Activated T-helper 2 cell treated with anti-CD3 and anti-CD28 coated beads, Interferon-gamma antibody, Interleukin-2, Interleukin-4, amounts not matched to agents 10 μg/mL and 5 μg/mL and 100 μg/mL, durations not matched to agents 14 hours and 24 hours and 36 hours (primary cell): ENCODE measurements at places on chromosomes 4 and X. TPM values are rescaled to one million over a fixed set of nuclear protein-coding genes. Genes with fewer than 3 reads are reported as not detected.
A peak's percentile ranks its signal among the peaks of the same experiment; 100 is the strongest.

DNA sequence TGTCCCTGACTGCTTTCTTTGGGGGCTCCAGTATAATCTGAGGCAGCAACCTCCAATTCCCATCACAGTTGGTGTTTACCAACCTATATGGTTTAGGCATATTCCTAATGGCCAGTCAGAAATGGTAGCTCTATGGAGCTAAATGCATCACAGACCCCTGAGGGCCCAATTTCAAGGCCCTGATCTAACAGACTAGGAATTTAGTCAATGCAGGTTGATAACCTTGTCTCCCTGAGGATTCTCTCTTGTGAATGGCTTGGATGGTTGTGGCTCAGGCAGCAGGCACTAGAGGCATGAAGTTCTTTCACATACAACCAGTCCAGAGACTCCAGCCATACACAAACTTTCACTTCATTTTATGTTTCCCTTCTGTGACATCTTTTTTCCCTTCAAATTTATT, 59.4 kb downstream of the TMPRSS11F start:
- peaks cover 3% of the 10 kb centered on the region for H3K27me3 ChIP-seq
- H3K27ac ChIP-seq = no peak overlapping the region
- H3K4me1 ChIP-seq = no peaks in the 10 kb centered on the region
- DNase-seq = no peak
- no peak overlapping the region for H3K4me3 ChIP-seq

DNA sequence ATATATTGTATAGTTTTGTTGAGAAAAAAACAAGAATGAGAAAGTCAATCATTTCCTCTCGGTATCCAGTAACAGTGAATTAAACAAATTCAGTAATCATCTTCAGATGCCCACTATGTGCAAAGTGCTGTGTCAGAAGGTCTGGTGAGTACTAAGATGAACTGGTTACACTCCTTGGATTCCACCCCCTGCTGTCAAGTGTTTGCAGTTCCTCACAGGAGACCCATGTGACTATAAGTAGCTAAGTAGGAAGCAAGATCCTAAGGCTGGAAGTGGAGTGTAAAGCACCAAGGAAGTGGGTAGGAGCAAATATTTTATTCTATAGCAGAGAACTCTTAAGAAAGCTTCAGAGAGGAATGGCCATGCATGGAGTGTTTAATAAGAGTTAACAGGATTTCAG, 73.6 kb downstream of the SNX25 start:
- H3K4me1 ChIP-seq = peaks cover 30% of the 10 kb centered on the region
- H3K4me3 ChIP-seq = no peak overlapping the region
- no peak overlapping the region for H3K27ac ChIP-seq
- DNase-seq = no peak
- H3K36me3 ChIP-seq = peaks cover 3% of the 10 kb centered on the region

DNA sequence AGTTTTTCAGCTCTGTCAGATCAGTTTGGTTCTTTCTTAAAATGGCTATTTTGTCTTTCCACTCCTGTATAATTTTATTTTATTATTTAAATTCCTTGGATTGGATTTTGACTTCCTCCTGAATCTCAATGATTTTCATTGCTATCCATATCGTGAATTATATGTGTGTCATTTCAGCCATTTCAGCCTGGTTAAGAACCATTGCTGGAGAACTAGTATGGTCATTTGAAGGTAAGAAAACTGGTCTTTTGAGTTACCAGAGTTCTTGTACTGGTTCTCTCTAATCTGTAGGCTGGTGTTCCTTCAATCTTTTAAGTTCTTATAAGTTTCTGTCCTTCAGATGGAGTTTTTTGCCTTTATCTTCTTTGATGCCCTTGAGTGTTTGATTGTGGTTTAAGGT, 815.5 kb downstream of the KLHL13 start:
- no peaks in the 10 kb centered on the region for H3K27me3 ChIP-seq
- H3K27ac ChIP-seq = no peak overlapping the region
- no peaks in the 10 kb centered on the region for H3K36me3 ChIP-seq
- H3K4me1 ChIP-seq = no peaks in the 10 kb centered on the region

DNA sequence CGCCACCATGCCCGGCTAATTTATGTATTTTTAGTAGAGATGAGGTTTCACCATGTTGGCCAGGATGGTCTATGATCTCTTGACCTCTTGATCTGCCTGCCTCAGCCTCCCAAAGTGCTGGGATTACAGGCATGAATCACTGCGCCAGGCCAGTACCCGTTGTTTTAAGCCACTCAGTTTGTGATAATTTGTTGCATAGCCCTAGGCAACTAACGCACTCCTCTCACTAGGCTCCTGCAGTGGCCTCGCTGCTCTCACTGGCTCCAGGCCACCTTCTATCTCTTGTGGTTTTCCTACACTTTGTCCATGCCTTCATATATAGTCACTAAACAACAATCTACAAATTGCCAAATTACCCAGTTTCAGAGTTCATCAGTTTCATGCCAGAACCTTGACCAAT, 58.1 kb downstream of the DCHS2 start:
- no peak for DNase-seq
- no peaks in the 10 kb centered on the region for H3K36me3 ChIP-seq
- H3K4me1 ChIP-seq = no peaks in the 10 kb centered on the region
- H3K27ac ChIP-seq = no peak overlapping the region
- H3K4me3 ChIP-seq = no peak overlapping the region

GRCh38 chr4:31793907-31794306, 1073.7 kb downstream of the PCDH7 start:
- no peaks in the 10 kb centered on the region for H3K36me3 ChIP-seq
- no peak for DNase-seq
- H3K27me3 ChIP-seq = no peaks in the 10 kb centered on the region
- H3K4me3 ChIP-seq = no peak overlapping the region
- H3K4me1 ChIP-seq = no peaks in the 10 kb centered on the region
- H3K27ac ChIP-seq = no peak overlapping the region

- H3K4me3 ChIP-seq = no peak overlapping the region
- no peak for DNase-seq
- H3K27me3 ChIP-seq = peaks cover 2% of the 10 kb centered on the region
- H3K27ac ChIP-seq = no peak overlapping the region
- no peaks in the 10 kb centered on the region for H3K36me3 ChIP-seq
- no peaks in the 10 kb centered on the region for H3K4me1 ChIP-seq
Measured at GRCh38 chr4:185742766-185743165, 69.2 kb downstream of the SORBS2 start.

DNA sequence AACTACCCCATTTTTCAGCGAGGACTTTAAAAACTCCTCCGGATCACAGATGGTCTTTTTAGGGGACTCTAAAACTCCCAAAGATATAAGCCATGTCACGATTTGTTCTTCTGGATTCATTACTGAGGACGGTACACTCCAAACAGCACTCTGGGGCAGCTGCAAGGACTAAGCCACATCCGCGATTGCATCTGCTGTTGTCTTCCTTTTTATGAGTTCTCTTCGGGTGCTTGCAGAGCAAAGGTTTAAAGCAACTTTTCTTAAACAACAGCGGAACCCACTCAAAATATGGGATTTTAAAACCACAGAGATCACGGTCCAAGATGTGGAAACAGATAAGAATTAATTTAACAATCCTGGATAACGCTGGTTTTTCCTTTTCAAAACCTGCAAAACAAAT, at the start of gene ARHGEF6:
Gene ARHGEF6, minus strand, starts transcription at position 170 of the 400 bp plus-strand sequence. Its CDS starts 50 bp downstream, at position 120.
- peak within 1 kb of the TSS; percentile 97 for H3K27ac ChIP-seq
- H3K4me1 ChIP-seq = peaks cover 56% of the 10 kb centered on the region
- peaks cover 33% of the 10 kb centered on the region for H3K36me3 ChIP-seq
- H3K4me3 ChIP-seq = peak within 1 kb of the TSS; percentile 90
- no peaks in the 10 kb centered on the region for H3K27me3 ChIP-seq

GRCh38 chr4:31662951-31663350, 942.8 kb downstream of the PCDH7 start:
- H3K27me3 ChIP-seq = no peaks in the 10 kb centered on the region
- no peaks in the 10 kb centered on the region for H3K4me1 ChIP-seq
- no peak overlapping the region for H3K4me3 ChIP-seq
- DNase-seq = no peak
- H3K27ac ChIP-seq = no peak overlapping the region

- no peak overlapping the region for H3K27ac ChIP-seq
- H3K27me3 ChIP-seq = no peaks in the 10 kb centered on the region
- DNase-seq = no peak
- peaks cover 7% of the 10 kb centered on the region for H3K4me1 ChIP-seq
- H3K4me3 ChIP-seq = no peak overlapping the region
Measured at GRCh38 chrX:149491812-149492211, 13.3 kb downstream of the IDS start.

- H3K27me3 ChIP-seq = no peaks in the 10 kb centered on the region
- no peak for DNase-seq
- H3K36me3 ChIP-seq = peaks cover 25% of the 10 kb centered on the region
- H3K27ac ChIP-seq = no peak overlapping the region
Measured at GRCh38 chr4:183493246-183493645, 11.6 kb upstream of the ING2 start.

GRCh38 chr4:182644683-182645050, 272.5 kb downstream of the DCTD start:
- no peaks in the 10 kb centered on the region for H3K27me3 ChIP-seq
- H3K4me3 ChIP-seq = no peak overlapping the region
- no peaks in the 10 kb centered on the region for H3K4me1 ChIP-seq
- H3K27ac ChIP-seq = no peak overlapping the region

DNA sequence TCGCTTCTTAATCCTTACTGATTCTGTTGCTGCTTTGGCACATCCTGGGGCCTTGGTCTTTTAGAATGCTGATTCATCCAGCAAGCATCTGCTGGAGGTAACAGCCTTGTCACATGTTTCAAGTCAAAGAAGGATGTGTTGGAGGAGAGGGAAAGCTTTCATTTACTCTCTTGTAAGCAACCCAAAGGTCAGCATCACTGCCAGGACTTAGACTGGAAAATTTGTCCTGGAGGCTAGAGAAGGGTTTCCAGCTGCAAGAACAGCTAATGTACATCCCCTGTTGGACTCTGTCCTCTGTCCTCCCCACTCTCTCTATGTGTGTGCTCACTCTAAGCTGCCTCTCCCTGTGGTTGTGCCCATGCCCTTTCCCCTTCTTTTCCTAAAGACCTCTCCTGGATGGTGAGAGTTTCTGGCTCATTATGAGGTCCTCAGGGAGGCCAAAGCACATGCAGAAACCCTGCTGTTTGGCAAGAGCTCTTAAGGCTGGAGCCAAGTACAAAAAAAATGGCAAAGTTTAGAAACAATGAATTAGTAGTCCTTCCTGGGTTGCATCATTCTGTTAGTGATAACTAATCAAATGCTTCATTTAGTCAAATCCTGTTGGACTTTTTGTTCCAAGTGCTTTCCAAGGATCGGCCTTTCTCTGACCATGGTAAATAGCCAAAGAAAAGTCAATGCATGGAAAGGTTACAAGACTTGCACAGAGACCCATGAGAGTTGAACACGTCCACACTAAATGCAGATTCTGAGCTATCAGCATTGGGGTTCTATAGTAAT, 13.4 kb upstream of the SRPX start:
- DNase-seq = no peak
- no peaks in the 10 kb centered on the region for H3K4me1 ChIP-seq
- H3K36me3 ChIP-seq = no peaks in the 10 kb centered on the region
- peaks cover 2% of the 10 kb centered on the region for H3K27me3 ChIP-seq
- no peak overlapping the region for H3K4me3 ChIP-seq

GRCh38 chr4:48224606-48225005, 45.0 kb downstream of the TEC start:
- H3K36me3 ChIP-seq = no peaks in the 10 kb centered on the region
- H3K4me1 ChIP-seq = peaks cover 5% of the 10 kb centered on the region
- no peaks in the 10 kb centered on the region for H3K27me3 ChIP-seq
- H3K27ac ChIP-seq = no peak overlapping the region
- H3K4me3 ChIP-seq = no peak overlapping the region
- DNase-seq = no peak

GRCh38 chrX:69968950-69969349, 80.8 kb downstream of the AWAT2 start:
- no peaks in the 10 kb centered on the region for H3K27me3 ChIP-seq
- no peaks in the 10 kb centered on the region for H3K4me1 ChIP-seq
- H3K27ac ChIP-seq = no peak overlapping the region
- H3K36me3 ChIP-seq = no peaks in the 10 kb centered on the region
- no peak overlapping the region for H3K4me3 ChIP-seq
- DNase-seq = no peak

DNA sequence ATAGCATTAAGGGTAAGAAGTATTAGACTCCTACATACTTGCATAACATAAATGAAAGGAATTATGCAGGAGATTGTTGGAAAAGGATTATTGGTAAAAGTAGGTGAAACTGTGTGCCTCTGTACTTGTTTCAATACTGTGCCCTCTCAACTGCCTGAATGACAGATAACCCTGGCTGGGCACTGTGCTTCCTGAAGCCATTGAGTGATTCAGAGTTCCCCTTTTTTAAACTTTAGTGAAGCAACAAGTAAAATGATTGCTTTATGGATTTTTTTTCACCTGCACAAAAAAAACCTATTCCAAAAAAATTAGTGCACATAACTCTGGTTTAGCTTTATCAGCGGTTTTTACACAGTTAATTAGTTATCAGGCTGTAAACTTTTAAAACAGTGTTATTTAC, 204.8 kb downstream of the TRAM1L1 start:
- no peaks in the 10 kb centered on the region for H3K27me3 ChIP-seq
- no peaks in the 10 kb centered on the region for H3K36me3 ChIP-seq
- no peaks in the 10 kb centered on the region for H3K4me1 ChIP-seq
- H3K4me3 ChIP-seq = no peak overlapping the region
- H3K27ac ChIP-seq = no peak overlapping the region
- no peak for DNase-seq

DNA sequence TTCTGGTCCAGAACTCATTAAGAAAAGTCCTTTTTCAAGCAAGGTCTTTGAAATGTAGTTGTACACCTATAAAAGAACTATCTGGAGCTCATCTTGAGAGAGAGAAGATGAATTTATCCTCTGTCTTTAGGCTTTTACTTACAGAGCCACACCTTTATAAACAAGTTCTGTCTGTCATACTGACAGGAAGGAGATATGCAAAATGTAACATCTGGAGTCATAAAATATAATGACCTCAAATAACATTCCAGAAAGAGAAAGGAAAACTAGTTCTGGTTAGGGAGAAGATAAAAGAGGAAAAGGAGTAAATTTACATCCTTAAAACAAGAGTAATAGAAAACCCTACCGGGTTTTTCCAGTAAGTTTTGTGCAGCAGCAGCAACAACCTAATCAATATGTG, 1.3 kb downstream of the INPP4B start:
- H3K4me1 ChIP-seq = peaks cover 29% of the 10 kb centered on the region
- no peaks in the 10 kb centered on the region for H3K36me3 ChIP-seq
- no peak for DNase-seq
- H3K4me3 ChIP-seq = peak overlapping the region; percentile 86
- peaks cover 30% of the 10 kb centered on the region for H3K27me3 ChIP-seq

DNA sequence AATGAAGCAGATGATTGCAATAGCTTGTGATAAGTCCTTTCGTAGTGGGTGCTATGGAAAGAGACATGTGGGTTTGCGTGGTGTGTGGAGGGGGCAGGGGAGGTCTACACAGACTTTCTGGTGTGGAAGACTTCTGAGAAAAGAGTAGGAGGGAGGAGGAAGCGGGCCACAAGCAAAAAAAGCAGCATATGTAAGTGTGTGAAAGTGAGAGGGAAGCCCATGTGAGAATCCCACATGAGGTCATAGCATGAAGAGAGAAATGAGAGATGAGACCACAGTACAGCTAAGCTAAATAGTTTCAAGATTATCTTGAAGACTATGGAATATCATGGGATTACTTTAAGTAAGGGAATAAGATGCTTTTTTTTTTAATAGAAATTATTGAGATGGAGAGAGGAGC, 2039.9 kb upstream of the TENM3 start:
- H3K4me3 ChIP-seq = no peak overlapping the region
- H3K4me1 ChIP-seq = no peaks in the 10 kb centered on the region
- H3K27me3 ChIP-seq = no peaks in the 10 kb centered on the region
- H3K27ac ChIP-seq = no peak overlapping the region

PARM1 gene
- total RNA-seq = not detected in 2 replicates

SPANXC gene
- total RNA-seq = not detected in 2 replicates

PCDH19 gene
- not detected in 2 replicates for total RNA-seq

NOX1 gene
- not detected in 2 replicates for total RNA-seq
